CD4-positive, alpha-beta memory T cell (primary cell): ENCODE measurements at places on chromosomes 6 and 20.
A peak's percentile ranks its signal among the peaks of the same experiment; 100 is the strongest.

- DNase-seq = no peak
Observed at GRCh38 chr20:38892091-38892981, 33.9 kb upstream of the FAM83D start.

DNA sequence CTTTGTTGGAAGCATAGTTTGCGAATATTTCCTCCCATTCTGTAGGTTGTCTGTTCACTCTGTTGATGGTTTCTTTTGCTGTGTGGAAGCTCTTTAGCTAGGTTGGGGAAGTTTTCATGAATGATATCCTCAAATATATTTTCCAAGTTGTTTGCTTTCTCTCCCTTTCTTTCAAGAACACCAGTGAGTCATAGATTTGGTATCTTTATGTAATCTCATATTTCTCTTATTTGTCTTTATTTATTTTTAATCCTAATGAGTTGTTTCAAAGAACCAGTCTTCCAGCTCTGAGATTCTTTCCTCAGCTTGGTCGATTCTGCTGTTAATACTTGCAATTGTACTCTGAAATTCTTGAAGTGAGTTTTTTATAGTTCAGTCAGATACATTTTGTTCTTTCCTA is 628.0 kb upstream of the ID4 start:
- DNase-seq = no peak

DNA sequence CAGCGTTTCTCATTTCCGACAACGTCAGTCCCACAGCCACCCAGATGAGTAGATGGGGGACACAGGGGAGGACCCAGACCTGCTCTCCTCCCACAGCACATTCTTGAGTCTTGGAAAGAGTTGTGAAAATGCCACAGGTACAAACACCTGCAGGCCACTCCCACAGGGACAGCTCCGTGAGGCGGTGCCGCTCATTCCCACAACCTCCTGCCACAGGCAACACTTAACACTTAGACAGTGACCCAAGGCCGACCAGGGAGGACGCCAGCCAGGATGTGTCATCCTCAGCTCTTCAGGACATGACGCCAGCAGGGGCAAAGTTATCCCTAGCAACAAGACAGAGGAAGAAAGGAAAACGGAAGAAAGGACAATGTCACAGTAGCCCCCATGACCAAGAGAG is 22.9 kb upstream of the HLA-B start:
- DNase-seq = no peak

DNA sequence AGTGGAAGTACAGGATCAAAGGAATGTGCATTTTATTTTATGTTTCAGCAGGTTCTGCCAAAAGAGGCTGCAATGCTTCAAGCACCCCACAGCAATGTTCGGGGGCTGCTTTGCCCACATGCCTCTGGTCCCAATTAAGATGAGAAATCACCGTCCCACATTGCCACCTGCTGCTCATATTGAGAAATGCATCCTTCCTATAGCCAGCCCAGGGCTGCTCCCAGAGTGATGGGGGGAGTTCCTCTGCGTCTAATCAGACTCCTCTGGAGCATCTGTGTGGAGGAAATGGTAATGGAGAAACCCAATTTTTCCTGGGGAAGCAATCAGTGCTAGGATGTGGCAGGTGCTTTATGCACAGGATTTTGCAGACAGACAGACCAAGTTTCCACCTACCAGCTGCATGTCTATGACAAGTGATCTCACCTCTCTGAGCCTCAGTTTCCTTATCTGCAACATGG is 33.7 kb downstream of the PTGIS start:
- DNase-seq = peak; percentile 54

GRCh38 chr20:50218987-50219435 is 28.4 kb downstream of the CEBPB start:
- DNase-seq = no peak

DNA sequence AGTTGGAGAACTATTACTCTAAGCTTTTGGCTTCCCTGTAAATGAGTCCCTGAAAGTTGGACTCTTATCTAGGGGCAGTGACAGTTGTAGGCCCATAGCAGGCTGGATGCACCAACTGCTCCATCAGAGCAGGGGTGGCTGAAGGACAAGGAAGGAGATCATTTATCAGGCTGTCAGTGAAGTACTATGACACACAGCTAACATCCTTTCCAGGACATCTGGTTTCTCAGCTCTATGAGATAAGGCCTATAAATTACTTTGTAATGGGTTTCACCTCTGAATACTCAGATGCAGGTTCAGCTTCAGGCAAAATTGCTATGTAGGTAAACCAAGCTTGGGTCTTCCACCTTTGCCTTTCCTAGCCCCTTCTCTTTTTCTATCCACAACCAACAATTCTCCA is 468.5 kb downstream of the KIF16B start:
- DNase-seq = no peak

DNA sequence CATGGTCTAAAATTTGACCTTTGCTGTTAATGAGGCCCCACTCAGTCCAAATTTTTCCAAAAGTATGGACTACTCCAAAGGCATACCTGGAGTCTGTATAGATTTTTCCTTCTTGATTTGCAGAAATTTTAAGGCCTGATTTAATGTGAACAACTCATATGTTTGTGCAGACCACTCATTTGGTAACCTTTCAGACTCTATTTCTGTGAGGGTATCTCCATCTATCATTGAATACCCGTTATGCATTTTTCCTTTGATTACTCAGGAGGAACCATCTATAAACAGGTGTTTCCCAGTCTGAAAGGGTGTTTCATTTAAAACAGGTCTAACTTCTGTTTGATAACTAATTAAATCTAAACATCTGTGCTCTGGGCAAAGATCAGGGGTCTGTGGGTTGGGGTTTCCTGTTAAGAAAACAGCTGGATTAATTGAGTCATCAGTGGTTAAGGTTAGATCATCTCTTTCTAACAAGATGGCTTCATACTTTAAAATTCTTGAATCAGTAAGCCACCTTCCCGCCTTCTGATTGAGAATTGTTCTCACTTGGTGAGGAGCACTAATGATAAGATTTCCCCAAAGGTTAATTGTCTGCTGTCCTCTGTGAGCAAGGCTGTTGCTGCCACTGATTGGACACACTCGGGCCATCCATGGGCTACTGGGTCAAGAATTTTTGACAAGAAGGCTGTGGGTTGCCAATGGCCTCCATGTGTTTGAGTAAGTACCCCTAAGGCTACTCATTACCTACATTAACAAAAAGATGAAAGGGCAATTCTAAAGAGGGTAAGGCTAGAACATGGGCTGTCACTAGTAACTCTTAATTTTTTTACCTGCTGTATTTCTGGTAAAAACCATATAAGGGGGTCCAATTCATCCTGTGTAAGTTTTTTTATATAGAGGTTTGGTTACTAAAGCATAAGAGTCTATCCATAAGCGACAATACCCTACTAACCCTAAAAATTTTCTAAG is 24.1 kb downstream of the HLA-B start:
- peak; percentile 52 for DNase-seq
